ENCODE measurements at places on chromosomes 2 and 18. TPM values are rescaled to one million over a fixed set of nuclear protein-coding genes. Genes with fewer than 3 reads are reported as not detected.

Gene TTC27
- total RNA-seq = 22.5 TPM

Gene HMSD
- total RNA-seq = 0.20 TPM

Gene GPR45
- total RNA-seq = not detected

Gene ABCB11
- total RNA-seq = 0.79 TPM

Gene MEP1B
- total RNA-seq = not detected

GRCh38 chr2:206031162-206031784 is 54.7 kb downstream of the INO80D start:
- DNase-seq = no peak

- no peak for DNase-seq
These were observed 48.0 kb downstream of the SCN2A start for GRCh38 chr2:165287094-165287778.

GRCh38 chr18:4357579-4357978 is 97.5 kb downstream of the DLGAP1 start:
- DNase-seq = no peak

- DNase-seq = no peak
These were observed 403 bp downstream of the MAP2 start for GRCh38 chr2:209424199-209424701.

GRCh38 chr2:14881651-14882327 is 249.3 kb downstream of the LRATD1 start:
- DNase-seq = no peak

DNA sequence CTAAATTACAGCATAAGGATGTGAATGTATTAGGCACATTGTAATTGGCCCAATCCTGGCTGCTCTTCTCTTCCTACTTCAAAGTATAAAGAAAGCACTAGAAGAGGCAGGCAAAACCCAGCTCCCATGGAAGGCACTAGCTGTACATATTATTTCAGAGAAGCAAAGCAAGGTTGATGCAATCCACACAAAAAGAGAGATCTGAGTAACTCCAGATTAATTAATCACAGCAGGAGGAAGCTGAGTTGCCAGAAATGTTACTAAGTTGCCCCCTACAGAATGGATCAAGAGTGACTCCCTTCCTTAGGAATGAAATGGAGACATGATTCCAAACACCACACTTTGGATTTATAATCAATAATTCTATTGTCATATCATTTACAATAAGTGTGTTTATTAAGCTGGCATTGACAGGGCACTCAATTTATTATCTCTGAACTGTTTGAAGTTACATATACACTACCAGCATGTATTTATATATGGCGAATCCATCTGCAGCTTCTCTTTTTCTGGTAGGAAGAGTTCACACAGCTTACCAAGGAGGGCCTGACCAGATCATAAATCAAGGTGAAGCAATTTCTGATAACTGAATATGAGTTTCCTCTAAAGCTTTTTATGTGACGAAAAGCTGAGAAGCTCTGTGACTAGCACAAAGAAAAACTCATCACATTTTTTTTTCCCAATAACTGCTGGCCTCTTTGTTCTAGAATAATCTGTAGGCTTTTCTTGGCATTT is 393.1 kb upstream of the LYPD1 start:
- no peak for DNase-seq

DNA sequence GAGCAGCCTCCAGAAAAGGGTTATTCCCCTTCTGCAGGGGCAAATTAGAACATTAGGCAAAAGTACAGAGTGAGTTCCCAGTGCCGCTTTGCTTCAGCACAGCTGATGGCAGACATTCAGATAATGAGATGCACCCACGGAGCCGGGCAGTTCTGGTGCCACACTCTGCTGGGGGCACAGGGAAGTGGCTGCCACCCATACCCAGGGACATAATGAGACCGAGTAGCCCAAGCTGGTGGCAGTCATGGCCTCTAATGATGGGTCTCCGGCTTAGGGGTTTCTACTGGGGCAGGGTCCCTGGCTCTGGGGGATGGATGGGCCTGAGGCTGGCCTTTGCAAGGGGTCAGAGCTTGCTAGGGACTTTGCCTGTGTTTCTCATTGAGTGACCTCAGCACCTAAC is 26.2 kb downstream of the GLI2 start:
- no peak for DNase-seq

GRCh38 chr2:72210470-72210869 is 62.8 kb upstream of the CYP26B1 start:
- no peak for DNase-seq

GRCh38 chr2:9095690-9096089 is 92.2 kb upstream of the MBOAT2 start:
- no peak for DNase-seq
